ENCODE measurements at places on chromosomes 2 and 18. TPM values are rescaled to one million over a fixed set of nuclear protein-coding genes. Genes with fewer than 3 reads are reported as not detected.

DNA sequence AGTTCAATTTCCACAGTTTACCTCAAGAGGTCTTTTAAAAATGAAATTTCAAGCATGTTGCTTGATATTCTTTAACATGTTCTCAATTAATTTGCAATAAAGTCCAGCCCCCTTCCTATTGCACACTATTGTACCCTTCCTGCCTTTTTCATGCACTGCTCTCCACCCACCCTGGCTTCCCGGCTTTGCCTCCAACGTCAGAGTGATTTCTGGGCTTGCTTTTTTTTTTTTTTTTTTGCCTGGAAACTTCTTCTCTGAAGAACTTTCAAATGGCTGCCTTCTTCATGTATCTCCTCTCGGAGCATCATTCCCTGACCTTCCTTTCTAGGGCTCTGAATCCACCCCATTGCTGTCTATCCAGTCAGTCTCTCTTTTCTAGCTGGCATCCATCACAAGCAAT lies 24.4 kb upstream of the CYP1B1 start:
- no peaks in the 10 kb centered on the region for H3K36me3 ChIP-seq
- H3K4me3 ChIP-seq, result no peak overlapping the region
- H3K27ac ChIP-seq, result no peak overlapping the region
- no peak for DNase-seq
- peaks cover 53% of the 10 kb centered on the region for H3K27me3 ChIP-seq
- H3K4me1 ChIP-seq, result peaks cover 30% of the 10 kb centered on the region

GRCh38 chr2:148167855-148168254 lies 147.0 kb downstream of the MBD5 start:
- no peak for DNase-seq
- no peaks in the 10 kb centered on the region for H3K27me3 ChIP-seq
- H3K4me3 ChIP-seq, result no peak overlapping the region
- peaks cover 2% of the 10 kb centered on the region for H3K36me3 ChIP-seq
- no peaks in the 10 kb centered on the region for H3K4me1 ChIP-seq

CAPN14 gene
- not detected for total RNA-seq

- no peak for DNase-seq
- H3K4me3 ChIP-seq, result no peak overlapping the region
- peaks cover 40% of the 10 kb centered on the region for H3K36me3 ChIP-seq
Observed at GRCh38 chr2:119859528-119859927, 99.8 kb downstream of the PTPN4 start.

CIB4 gene
- not detected for total RNA-seq

GRCh38 chr2:44766777-44767176 lies 174.7 kb upstream of the SIX3 start:
- no peak overlapping the region for H3K27ac ChIP-seq
- H3K4me1 ChIP-seq, result no peaks in the 10 kb centered on the region
- H3K4me3 ChIP-seq, result no peak overlapping the region
- H3K36me3 ChIP-seq, result no peaks in the 10 kb centered on the region
- no peak for DNase-seq

MYO3B gene
- total RNA-seq, result 0.05 TPM

Measured in activated CD8-positive, alpha-beta T cell treated with anti-CD3 and anti-CD28 coated beads, Interleukin-2, amount 10 ng/mL, durations not matched to agents 7 days and 5 days (primary cell).